ENCODE measurements at places on chromosomes 11 and 22.
A peak's percentile ranks its signal among the peaks of the same experiment; 100 is the strongest.

DNA sequence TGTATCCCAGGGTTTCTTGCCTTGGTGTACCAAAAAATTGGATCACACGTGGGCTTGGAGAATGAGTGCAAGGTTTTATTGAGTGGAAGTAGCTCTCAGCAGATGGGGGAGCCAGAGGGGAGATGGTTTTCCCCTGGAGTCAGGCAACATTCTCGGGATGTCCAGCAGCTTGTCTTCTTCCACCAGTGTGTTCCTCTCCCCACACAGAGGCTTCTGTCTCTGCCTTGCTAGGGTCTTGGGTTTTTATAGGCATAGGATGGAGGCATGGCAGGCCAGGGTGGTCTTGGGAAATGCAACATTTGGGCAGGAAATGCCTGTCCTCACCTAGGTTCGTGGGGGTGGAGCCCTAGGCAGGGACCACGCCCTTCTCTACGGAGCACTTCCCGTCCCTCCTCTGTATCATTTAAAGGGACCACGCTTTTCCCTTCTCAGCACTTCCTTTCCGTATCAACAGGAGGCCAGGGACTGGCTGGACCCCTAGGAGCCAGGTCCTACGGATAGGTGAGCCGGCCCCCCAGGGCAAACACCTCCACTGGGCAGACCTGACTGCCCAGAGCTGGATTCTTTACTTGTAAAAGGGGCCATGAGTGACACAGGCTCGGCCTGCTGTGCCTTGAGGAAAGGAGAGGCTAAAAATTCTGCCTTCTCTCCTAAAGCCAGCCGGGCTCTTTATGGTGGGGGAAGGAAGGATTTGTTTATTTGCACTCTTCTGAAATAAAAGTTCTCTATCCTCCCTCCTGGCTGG, 55.3 kb upstream of the CCDC188 start:
- DNase-seq, result peak; percentile 76

DNA sequence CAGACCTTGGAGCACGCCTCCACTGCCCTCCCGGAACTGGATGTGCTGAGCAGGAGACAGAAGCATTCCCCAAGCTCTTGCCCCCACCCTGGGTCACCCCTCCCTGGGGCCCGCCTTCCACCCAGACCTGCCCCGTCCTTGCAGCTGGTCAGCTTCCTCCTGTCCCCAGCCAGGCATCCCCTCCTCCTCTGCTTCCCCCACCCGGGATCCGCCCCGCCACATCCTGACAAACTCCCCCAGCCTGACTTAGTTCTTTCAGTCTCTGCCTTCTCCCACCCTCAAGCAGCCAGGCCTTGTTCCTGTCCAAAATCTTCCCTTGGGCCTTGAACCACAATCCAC, 1.1 kb upstream of the PLXNB2 start:
- peak; percentile 78 for DNase-seq

DNA sequence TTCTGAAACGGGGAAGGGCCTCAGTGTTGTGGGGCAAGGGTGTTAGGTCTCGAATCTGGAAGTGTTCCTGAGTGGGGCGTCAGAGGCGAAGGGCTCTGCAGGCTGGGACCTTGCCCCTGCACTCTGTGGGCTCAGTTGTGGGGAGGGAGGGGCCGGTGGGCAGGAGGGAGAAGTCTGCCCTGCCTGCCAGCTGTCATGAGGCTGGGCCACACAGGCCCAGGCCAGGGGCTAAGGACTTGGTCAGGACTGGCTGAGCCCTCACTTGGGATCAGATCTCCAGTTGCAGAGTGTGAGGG, at the start of gene CRACR2B:
TSS of gene CRACR2B (plus strand) at position 23 of the 296 bp plus-strand sequence. CDS start 689 bp downstream, outside the sequence.
- no peak for DNase-seq

DNA sequence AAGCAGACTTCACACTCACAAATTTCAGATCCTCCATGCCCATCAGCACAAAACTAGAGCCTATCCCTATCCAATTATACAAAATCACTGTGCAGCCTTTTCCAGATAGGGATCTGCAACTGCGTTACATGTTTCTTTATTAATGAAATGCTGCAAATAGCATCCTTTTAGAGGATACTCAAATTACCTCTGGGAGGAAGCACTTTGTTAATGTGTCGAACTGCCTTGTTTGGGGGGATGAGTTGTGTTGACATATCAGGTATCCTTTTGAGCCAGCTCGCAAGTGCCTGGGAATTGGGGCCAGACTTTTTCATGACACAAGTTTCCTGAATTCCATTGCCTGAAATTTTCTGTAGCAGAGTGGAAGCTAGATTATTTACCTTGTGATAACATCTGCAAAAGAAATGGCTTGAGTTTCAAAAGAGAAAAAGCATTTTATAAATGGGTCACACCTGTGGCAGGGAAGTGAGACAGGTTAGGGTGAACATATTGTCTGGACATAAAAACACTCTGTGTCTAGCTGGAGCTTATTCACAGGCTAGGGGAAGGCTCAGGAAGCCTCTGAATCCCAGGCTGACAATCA, 299.1 kb upstream of the MTNR1B start:
- DNase-seq, result no peak

GRCh38 chr11:102112509-102112821, 2.2 kb downstream of the YAP1 start:
- no peak for DNase-seq

GRCh38 chr11:5367448-5368074, 16.1 kb upstream of the OR51M1 start:
- DNase-seq, result peak; percentile 42

DNA sequence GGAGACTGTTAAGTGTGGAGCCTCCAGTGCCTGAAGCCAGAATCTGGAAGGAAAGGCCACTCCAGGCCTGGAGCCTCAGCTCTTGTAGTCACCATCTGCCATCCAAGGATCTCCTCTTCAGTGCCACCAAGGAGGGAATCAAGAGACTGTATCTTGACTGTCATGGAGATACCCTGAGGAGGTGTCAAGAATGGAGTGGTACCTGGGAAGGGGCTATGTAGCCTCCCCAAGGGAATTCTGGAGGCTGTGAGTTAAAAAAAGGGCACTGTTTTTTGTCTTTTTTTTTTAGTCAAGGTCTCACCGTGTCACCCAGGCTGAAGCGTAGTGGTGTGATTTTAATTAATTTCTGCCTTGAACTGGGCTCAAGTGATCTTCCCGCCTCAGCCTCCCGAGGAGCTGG, 3.2 kb upstream of the C22orf15 start:
- DNase-seq, result no peak

GRCh38 chr22:38715852-38716251, 10.1 kb downstream of the GTPBP1 start:
- no peak for DNase-seq

- no peak for DNase-seq
Observed at GRCh38 chr11:38990841-38991240, 2392.8 kb upstream of the RAG2 start.

GRCh38 chr11:69468911-69469885, 12.3 kb upstream of the LINC01488 start:
- no peak for DNase-seq

- DNase-seq, result no peak
Observed at GRCh38 chr11:76863196-76863777, 2.6 kb downstream of the ACER3 start.

GRCh38 chr11:45341372-45341771, 55.2 kb upstream of the SYT13 start:
- DNase-seq, result no peak

GRCh38 chr11:95584589-95584988, 205.0 kb downstream of the FAM76B start:
- DNase-seq, result no peak

- DNase-seq, result peak; percentile 60
Observed at GRCh38 chr11:10325277-10326011, 20.6 kb downstream of the ADM start.

DNA sequence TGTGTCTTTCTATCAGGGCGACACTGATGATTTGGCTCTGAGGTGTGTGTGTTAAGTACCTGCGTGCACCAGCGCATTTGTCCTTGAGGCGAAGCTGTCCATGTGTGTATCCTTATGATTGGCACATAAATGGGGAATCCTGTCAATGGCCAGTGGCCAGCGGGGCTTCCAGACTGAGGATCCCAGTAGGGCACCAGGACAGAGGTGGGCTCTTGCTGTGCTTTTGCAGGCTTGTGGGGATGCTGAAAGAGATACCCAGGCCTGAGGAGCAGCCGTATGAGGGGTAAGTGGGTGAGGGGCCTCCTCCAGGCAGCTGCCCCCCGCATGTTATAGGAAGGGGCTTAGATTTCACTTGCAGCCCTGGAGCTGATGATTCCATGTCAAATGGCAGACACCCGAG, 156.8 kb downstream of the ST3GAL4 start:
- no peak for DNase-seq

DNA sequence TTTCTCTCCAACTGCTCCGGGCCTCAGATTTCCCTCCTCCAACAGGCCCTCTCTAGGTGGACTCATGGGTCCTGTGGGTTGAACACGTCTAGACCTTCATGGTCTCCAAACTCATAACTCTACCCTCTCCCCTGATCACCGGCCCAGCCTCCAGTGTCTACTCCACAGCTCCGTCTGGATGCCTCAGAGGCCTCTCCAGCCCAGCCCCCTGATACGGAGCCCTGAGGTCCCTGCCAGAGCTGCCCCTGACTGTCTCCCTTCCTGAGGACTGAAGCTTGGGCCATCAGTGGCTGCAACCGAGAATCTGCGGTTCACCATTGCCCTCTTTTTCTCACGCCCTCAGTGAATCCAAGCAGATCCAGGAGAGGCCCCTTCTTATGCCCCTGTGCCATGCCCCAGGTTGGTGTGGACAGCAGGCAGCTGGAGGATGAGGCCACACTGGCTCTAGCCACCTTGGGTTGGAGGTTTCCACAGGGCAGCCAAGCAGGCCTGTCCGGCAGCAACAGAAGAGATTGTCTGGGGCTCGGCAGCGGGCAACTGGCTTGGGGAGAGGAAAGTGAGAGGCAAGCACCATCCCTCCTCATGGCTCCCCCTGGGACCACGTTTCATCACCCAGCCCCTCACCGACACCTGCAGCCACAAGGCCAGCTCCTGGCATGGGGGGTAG, 104.6 kb upstream of the FGF3 start:
- DNase-seq, result no peak

DNA sequence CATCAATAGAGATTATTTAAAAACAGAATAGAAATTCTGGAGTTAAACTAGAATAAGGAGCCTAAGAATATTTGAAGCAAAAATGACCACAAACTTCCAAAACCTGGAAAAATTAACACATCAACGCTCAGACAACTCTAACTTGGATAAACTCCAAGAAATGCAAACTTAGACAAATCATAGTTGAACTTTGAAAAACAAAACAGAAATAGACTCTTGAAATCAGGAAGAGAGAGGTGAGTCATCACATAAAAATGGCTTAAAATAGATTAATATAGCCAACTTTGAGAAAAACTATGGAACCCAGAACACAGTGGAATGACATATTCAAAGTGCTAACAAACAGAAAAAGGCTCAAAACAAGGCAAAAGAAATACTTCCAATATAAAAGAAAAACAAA, 974.2 kb downstream of the JRKL start:
- DNase-seq, result peak; percentile 68

- no peak for DNase-seq
Observed at GRCh38 chr11:130738611-130739010, 177.7 kb downstream of the SNX19 start.

GRCh38 chr22:46062971-46063631, 86.1 kb upstream of the WNT7B start:
- DNase-seq, result no peak

DNA sequence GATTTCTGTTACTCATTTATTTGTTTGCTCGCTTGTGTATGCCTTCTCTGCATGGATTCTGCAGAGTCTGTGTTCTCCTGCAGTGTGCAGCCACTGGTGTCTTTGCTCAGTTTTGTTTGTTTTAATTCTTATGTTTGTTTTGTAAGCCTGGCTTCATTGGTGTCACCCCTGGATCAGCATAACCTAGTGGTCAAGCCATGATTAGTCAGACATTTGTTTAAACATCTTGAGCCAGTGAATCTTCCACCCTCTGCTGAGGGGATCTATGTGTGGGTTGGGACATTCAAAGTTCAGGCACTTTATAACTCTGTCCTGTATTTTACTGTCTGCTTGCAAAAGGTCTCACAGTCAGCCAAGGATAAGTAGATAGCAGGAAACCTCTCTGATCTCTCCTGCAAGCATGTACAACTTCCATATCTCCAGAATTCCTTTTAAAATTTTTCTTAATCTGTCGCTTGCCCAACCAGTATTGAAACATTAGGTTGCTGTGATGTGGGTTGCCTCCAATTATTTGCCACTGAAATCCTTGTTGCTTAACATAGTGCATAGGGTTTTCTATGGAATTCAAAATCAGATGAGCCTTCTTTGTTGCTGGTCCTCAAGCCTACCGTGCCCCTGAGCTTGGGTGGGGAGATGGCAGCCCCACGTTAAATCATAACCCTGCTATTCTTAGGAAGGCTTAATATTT, 86.8 kb downstream of the KCNQ1OT1 start:
- DNase-seq, result no peak

DNA sequence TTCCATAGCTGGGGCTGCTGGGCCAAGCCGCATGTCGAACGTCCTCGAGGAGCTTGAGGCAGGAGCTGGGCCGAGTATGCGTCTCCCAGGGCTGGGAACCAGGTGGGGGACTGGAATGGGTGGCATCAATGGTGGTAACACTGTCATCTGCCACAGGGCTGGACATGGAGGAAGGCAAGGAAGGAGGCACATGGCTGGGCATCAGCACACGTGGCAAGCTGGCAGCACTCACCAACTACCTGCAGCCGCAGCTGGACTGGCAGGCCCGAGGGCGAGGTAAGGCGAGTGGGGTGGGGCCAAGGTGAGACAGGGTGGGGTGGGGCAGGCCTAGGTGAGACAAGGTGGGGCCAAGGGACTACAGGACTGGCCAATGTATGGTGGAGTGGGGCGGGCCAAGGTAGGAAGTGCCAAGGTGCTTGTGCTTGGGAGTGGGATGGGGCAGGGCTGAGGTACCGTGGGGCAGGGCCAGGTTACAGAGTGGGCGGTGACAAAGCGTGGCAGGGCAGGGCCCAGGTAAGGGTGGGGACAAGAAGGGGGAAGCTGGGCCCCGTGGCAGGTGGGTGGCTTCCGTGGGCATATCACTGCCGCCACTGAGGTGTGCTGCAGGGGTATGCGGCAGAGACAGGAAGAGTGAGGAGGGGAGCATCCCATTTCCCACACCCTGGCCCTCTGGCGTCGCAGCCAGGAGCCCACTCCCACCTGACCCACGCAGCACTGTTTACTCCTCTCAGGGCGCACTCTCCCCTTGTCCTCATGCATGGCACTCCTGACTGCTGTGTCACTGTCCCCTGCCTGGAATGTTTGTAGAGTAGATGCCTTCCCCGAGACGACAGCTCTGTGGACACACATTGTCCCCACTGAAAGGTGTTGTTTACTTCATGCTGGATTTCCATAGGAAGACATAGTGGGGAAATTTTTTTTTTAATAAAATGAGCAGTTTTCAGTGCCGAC, 27.5 kb upstream of the DGCR8 start:
- no peak for DNase-seq

GRCh38 chr11:69774354-69775162, 583 bp downstream of the FGF4 start:
- DNase-seq, result no peak

DNA sequence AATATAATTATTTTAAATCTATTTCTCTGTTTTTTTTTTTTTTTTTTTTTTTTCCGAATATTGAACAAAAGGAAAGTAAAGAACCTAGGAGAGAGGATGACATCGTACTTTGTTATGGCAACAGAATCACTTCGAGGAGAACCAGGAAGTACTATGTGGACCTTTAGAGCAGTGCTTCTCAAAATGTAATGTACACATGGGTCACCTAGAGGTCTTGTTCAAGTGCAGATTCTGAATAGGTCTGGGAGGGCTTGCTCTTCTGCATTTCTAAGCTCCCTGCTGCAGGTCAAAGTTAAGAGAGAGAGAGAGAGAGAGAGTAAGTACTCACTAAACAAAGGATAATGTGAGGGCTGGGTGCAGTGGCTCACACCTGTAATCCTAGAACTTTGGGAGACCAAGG, 419.5 kb upstream of the TENM4 start:
- DNase-seq, result no peak
